ENCODE measurements at places on chromosomes 6 and 20. TPM values are rescaled to one million over a fixed set of nuclear protein-coding genes. Genes with fewer than 3 reads are reported as not detected.

The FAM217B gene
- 44.1 TPM for total RNA-seq

The DCBLD1 gene
- total RNA-seq, result 8.7 TPM

GRCh38 chr6:42260972-42261371, 43.3 kb upstream of the MRPS10 start:
- no peak overlapping the region for H3K27ac ChIP-seq
- H3K36me3 ChIP-seq, result peaks cover 35% of the 10 kb centered on the region
- peak; percentile 25 for DNase-seq
- H3K27me3 ChIP-seq, result no peaks in the 10 kb centered on the region
- no peaks in the 10 kb centered on the region for H3K4me1 ChIP-seq
- no peak overlapping the region for H3K4me3 ChIP-seq

- H3K27ac ChIP-seq, result no peak overlapping the region
- H3K4me3 ChIP-seq, result no peak overlapping the region
- no peak for DNase-seq
- H3K27me3 ChIP-seq, result no peaks in the 10 kb centered on the region
- H3K36me3 ChIP-seq, result no peaks in the 10 kb centered on the region
Observed at GRCh38 chr6:44966449-44967092, 361.6 kb upstream of the RUNX2 start.

GRCh38 chr6:85172705-85173104, 277.2 kb upstream of the NT5E start:
- H3K27me3 ChIP-seq, result no peaks in the 10 kb centered on the region
- H3K27ac ChIP-seq, result no peak overlapping the region
- no peak overlapping the region for H3K4me3 ChIP-seq
- H3K36me3 ChIP-seq, result no peaks in the 10 kb centered on the region
- no peak for DNase-seq

GRCh38 chr6:87066449-87067333, 28.2 kb downstream of the CGA start:
- DNase-seq, result peak; percentile 24
- no peak overlapping the region for H3K27ac ChIP-seq
- H3K4me3 ChIP-seq, result no peak overlapping the region
- no peaks in the 10 kb centered on the region for H3K36me3 ChIP-seq
- H3K27me3 ChIP-seq, result no peaks in the 10 kb centered on the region
- no peaks in the 10 kb centered on the region for H3K4me1 ChIP-seq

The LY6G6D gene
- total RNA-seq, result not detected

The C20orf141 gene
- not detected for total RNA-seq

DNA sequence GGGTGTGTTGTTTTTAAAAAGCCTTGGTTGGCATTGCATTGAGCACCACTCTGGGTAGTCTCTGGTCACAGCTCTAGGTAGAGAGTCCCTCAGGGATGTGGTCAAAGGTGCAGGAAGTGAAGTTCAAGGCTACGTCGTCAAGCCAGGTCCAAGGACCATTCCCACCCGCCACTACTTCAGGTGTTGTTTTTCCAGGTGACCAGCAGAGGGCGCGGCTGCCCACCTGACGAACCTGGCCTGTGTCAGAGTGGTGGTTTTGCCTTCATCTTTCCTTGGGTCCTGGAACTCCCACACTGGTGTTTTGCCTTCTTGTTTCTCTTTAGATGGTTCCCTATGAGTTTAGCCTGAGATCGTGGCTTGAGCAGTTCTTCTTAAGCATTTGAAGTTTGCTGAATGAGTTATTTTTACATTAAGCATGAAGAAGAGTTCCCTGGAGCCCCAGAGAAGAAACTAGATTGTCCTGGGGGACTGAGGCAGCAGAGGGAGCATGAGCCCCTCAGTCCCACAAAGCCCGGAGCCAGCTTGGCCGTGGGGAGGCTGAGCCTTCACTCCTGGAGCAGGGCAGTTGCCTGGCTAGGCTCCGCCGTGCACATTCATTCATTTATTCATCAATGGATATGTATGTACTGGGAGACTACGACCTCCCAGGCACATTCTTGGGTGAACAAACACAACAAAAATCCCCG, 5.6 kb upstream of the PHACTR3 start:
- H3K27me3 ChIP-seq, result peaks cover 4% of the 10 kb centered on the region
- no peaks in the 10 kb centered on the region for H3K36me3 ChIP-seq
- H3K27ac ChIP-seq, result no peak overlapping the region
- no peak for DNase-seq
- no peaks in the 10 kb centered on the region for H3K4me1 ChIP-seq
- H3K4me3 ChIP-seq, result no peak overlapping the region

DNA sequence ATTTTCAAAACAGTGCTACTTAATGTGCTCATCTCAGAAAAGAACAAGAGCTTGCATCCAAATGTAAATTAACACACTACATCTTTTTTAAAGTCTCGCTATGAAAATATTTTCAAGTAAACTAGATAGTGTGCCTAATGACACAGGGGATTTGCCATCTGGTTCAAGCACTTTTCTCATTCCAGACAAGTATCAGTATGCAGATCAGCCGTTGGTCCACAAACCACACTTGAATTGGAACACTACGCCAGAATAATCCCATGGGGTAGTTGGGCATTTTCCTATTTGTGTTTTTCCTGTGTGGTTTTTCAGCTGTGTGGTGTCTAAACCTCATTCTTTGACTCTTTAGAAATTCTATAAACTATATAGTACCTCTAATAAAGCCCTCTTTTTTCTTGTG, 256.2 kb downstream of the EPHA7 start:
- H3K27me3 ChIP-seq, result no peaks in the 10 kb centered on the region
- H3K4me3 ChIP-seq, result no peak overlapping the region
- no peaks in the 10 kb centered on the region for H3K36me3 ChIP-seq
- H3K27ac ChIP-seq, result no peak overlapping the region
- DNase-seq, result no peak
- no peaks in the 10 kb centered on the region for H3K4me1 ChIP-seq

The TGM2 gene
- total RNA-seq, result 0.67 TPM

The HLA-DMA gene
- 8.5 TPM for total RNA-seq

DNA sequence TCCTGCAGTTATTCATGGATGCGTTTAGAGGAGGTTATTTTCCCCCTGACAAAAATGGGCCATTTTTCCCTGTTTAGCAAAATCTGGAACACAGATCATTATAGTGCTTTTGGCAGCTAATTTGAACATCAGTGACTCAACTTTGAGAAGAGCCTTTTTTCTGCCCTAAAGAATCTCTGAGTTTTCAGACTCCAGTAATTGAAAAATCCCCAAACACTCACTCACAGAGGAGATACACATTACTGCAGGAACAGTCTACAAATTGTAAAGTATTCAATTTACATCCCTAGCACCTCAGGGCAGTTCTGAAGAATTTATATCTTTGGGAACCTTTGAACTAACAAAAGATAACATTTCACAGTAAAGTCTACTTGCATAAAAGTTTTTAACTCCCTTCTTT, 966.6 kb upstream of the SLC35B3 start:
- H3K27me3 ChIP-seq, result no peaks in the 10 kb centered on the region
- H3K4me3 ChIP-seq, result no peak overlapping the region
- no peak overlapping the region for H3K27ac ChIP-seq
- H3K36me3 ChIP-seq, result no peaks in the 10 kb centered on the region
- H3K4me1 ChIP-seq, result no peaks in the 10 kb centered on the region

The CD24 gene
- total RNA-seq, result not detected

DNA sequence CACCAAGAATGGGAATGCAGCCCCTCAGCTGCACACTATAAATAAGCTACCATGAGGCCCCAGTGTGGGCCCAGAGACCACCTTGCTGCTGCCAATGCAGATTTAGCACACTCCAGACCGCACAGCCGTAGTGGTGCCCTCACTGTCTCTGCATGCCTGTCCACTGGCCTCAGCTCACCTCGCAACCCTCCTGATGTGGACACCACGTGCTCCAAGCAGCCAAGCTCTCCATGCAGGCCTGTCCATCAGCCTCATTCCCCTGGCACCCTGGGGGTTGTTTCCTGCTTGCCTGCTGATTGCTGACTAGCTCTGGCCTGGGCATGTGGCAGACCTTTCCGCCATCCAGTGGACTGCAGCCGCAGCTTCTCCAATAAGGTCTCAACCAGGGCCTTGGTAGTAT, 36.2 kb downstream of the ZBTB9 start:
- no peaks in the 10 kb centered on the region for H3K4me1 ChIP-seq
- no peaks in the 10 kb centered on the region for H3K27me3 ChIP-seq
- H3K27ac ChIP-seq, result no peak overlapping the region
